ENCODE measurements at places on chromosomes 4 and X.

DNA sequence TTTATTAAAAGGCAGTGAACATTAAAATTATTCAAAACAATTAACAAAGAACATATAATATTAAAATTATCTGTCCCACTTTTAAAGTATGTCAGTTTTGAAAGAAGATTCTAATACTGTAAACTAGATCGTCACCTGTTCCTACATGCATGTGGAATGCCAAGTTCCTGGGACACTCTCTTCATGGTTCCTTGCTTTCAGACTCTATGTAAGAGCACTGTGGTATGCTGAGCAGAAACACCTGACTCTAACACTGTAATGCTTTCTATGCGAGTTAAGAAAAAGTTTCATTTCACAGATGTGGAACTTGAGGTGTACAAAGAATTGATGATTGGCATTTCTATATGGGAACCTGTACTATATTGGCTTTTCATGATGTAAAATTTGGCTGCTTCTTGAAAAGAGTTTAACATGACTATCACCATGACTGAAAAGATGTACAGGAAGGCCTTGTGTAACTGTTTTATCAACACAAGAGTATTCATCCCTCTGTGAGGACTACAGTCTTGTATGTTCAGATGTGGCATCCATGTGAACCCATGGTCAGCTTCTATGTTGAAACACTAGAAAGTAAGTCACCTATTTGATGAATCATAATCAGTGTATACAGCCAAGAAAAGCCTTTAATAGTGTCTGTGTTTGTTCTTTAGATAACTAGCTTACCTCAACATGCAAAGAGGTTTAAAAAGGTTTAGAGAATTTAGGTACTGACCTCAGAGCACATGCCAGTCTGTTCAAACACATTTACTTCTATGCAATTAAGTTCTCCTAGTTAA lies 354.5 kb downstream of the ARHGAP24 start:
- no peaks in the 10 kb centered on the region for H3K27me3 ChIP-seq
- H3K4me1 ChIP-seq = no peaks in the 10 kb centered on the region
- H3K27ac ChIP-seq = no peak overlapping the region
- no peak overlapping the region for H3K4me3 ChIP-seq
- no peak for DNase-seq

DNA sequence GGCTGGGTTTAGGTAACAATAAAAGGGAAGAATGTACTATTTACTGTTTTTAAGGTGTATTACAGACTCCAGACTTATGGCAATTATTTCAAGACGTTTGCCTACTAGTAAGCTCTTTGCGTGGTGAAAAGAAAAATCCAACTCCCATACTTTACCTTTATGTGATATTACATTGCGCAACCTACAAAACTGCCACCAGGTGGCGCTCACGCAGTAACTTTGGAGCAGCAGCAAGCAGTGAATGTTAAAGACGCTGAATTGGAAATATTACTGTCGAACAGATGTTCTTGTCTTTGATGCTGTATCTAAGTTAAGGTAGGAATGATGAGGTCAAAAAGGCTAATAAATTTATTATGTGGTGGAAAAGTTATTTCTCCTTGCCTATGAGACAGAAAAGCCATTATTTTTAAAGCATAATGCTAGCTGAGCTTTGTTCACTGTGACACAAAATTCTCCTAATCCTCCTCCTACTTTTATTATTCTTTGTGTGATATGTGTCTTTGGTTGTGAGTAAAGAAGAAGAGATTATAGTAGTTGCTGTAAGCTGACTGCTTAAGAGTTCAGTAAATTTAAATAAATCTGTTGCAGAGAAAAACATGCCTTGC lies 1099.8 kb upstream of the TENM3 start:
- no peak overlapping the region for H3K27ac ChIP-seq
- H3K4me1 ChIP-seq = no peaks in the 10 kb centered on the region
- no peaks in the 10 kb centered on the region for H3K27me3 ChIP-seq
- no peaks in the 10 kb centered on the region for H3K36me3 ChIP-seq
- DNase-seq = peak; percentile 79
- H3K4me3 ChIP-seq = no peak overlapping the region

GRCh38 chr4:67087897-67088296 lies 457.4 kb downstream of the CENPC start:
- H3K4me1 ChIP-seq = no peaks in the 10 kb centered on the region
- H3K36me3 ChIP-seq = no peaks in the 10 kb centered on the region
- no peaks in the 10 kb centered on the region for H3K27me3 ChIP-seq
- no peak overlapping the region for H3K27ac ChIP-seq

GRCh38 chr4:138951764-138952163 lies 63.8 kb upstream of the NOCT start:
- H3K4me1 ChIP-seq = no peaks in the 10 kb centered on the region
- H3K27ac ChIP-seq = no peak overlapping the region
- DNase-seq = no peak
- H3K36me3 ChIP-seq = no peaks in the 10 kb centered on the region
- no peak overlapping the region for H3K4me3 ChIP-seq

- H3K27ac ChIP-seq = no peak overlapping the region
- H3K4me1 ChIP-seq = no peaks in the 10 kb centered on the region
- H3K36me3 ChIP-seq = no peaks in the 10 kb centered on the region
- H3K4me3 ChIP-seq = no peak overlapping the region
Measured at GRCh38 chr4:176123710-176124407, 58.2 kb downstream of the WDR17 start.

DNA sequence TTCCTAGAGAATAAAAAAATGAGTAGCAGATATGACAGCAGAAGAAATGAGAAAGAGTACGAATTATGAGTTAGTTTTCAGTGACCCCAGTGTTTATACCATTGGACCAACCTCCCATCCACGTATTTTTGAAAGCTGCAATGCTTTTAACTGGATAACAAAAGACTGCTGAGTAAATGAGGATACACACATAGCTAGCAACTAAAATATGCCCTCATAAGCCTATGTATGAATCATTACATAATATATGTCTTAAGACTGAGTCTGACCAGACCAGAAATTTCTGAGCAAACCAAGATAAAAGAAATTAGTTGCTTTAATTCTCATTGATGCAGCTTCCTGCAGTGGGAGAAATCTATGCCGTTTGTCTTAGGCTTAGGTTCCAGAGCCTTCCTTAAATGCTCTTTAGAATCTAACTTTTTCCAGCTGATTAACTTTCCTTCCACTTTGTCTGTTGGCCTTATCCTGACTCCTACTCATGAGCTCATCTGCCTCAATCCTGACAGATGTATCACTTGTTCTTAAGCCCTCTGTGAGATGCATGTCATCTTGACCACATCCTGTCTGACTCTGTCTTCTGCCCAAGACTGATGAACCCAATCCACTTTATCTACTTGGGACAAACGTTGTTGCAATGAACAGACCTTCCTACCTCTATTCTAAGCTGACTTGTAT lies 301.4 kb upstream of the AADAT start:
- no peaks in the 10 kb centered on the region for H3K4me1 ChIP-seq
- H3K36me3 ChIP-seq = no peaks in the 10 kb centered on the region
- H3K27ac ChIP-seq = no peak overlapping the region

GRCh38 chr4:121898150-121898549 lies 27.9 kb upstream of the BBS7 start:
- H3K27ac ChIP-seq = no peak overlapping the region
- H3K4me3 ChIP-seq = no peak overlapping the region
- peak; percentile 30 for DNase-seq
- H3K36me3 ChIP-seq = no peaks in the 10 kb centered on the region
- peaks cover 7% of the 10 kb centered on the region for H3K4me1 ChIP-seq

- peaks cover 9% of the 10 kb centered on the region for H3K4me1 ChIP-seq
- H3K4me3 ChIP-seq = no peak overlapping the region
- no peak overlapping the region for H3K27ac ChIP-seq
- no peaks in the 10 kb centered on the region for H3K36me3 ChIP-seq
Measured at GRCh38 chrX:40272776-40273175, 175.0 kb upstream of the BCOR start.

- H3K27ac ChIP-seq = no peak overlapping the region
- no peaks in the 10 kb centered on the region for H3K36me3 ChIP-seq
- H3K4me3 ChIP-seq = no peak overlapping the region
- no peak for DNase-seq
- H3K27me3 ChIP-seq = no peaks in the 10 kb centered on the region
Measured at GRCh38 chrX:67734111-67734753, 190.4 kb downstream of the AR start.

- H3K27ac ChIP-seq = no peak overlapping the region
- H3K4me1 ChIP-seq = no peaks in the 10 kb centered on the region
- no peak overlapping the region for H3K4me3 ChIP-seq
- H3K36me3 ChIP-seq = no peaks in the 10 kb centered on the region
Measured at GRCh38 chr4:1629699-1630083, 54.4 kb downstream of the FAM53A start.

DNA sequence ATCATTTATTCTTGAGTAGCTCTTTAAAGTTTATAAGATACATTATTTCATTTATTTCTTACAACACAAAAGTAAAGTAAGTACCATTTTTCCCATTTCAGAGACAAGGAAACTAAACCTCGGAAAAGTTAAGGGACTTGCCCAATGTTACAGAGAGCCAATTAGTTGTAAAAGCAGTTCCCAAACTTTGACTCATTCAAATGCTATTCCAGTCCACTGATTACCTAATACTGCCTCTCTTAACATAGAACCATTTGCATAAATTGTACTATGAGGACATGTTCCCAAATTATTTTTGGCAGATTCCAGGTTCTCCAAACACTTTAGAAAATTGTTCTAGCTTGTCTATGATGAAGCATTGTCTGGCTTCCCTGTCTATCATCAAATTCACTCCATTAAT lies 45.6 kb upstream of the GRIA3 start:
- no peak for DNase-seq
- H3K27ac ChIP-seq = no peak overlapping the region
- no peaks in the 10 kb centered on the region for H3K27me3 ChIP-seq
- no peaks in the 10 kb centered on the region for H3K36me3 ChIP-seq

GRCh38 chr4:145231906-145232700 lies 51.7 kb upstream of the OTUD4 start:
- no peak overlapping the region for H3K27ac ChIP-seq
- H3K27me3 ChIP-seq = peaks cover 19% of the 10 kb centered on the region
- DNase-seq = no peak
- H3K36me3 ChIP-seq = no peaks in the 10 kb centered on the region
- no peak overlapping the region for H3K4me3 ChIP-seq
- H3K4me1 ChIP-seq = no peaks in the 10 kb centered on the region

- H3K27me3 ChIP-seq = no peaks in the 10 kb centered on the region
- H3K4me3 ChIP-seq = no peak overlapping the region
- no peaks in the 10 kb centered on the region for H3K36me3 ChIP-seq
- DNase-seq = no peak
Measured at GRCh38 chr4:177562163-177562562, 119.9 kb upstream of the AGA start.

Data from activated naive CD4-positive, alpha-beta T cell treated with anti-CD3 and anti-CD28 coated beads, Interleukin-2, amount 10 ng/mL, durations not matched to agents 7 days and 5 days (primary cell).